ENCODE measurements at places on chromosomes 12 and 14.

- DNase-seq, result no peak
Measured at GRCh38 chr14:101077481-101078074, 174.1 kb upstream of the RTL1 start.

DNA sequence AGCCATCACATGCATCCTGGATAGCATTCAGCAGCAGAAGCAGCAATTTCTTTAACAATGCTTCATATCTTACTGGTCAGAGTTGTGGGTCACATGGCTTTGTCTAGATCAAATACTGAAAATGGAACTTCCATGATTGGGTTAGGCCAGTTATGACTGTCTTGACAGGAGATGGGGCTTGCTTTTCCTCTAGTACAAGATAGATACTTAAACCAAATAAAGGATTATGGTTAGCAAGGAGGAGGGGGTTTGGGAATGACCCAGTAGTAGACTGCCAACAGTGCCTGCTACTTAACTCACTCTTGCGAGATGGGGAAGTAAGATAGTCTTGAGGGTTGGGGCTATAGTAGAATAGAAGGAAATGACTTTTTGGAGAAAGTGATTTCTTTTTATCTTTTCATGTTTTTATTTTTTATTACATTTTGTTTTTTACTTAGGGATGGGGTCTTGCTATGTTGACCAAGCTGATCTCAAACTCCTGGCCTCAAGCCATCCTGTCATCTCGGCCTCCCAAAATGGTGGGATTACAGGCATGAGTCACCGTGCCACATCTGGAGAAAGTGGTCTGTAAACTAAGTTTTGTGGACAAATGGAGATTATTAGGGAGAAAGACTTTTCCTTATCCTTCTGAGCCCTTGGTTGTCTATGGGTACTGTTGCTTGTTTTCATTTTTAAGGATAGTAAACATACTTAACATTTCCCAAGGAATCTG is 37.6 kb downstream of the WNK1 start:
- DNase-seq, result no peak

- no peak for DNase-seq
Measured at GRCh38 chr12:11661491-11662089, 12.1 kb downstream of the ETV6 start.

- no peak for DNase-seq
Measured at GRCh38 chr14:76541594-76542219, 165.8 kb downstream of the ESRRB start.

GRCh38 chr12:12474931-12475795 is 87.5 kb downstream of the DUSP16 start:
- peak; percentile 33 for DNase-seq

DNA sequence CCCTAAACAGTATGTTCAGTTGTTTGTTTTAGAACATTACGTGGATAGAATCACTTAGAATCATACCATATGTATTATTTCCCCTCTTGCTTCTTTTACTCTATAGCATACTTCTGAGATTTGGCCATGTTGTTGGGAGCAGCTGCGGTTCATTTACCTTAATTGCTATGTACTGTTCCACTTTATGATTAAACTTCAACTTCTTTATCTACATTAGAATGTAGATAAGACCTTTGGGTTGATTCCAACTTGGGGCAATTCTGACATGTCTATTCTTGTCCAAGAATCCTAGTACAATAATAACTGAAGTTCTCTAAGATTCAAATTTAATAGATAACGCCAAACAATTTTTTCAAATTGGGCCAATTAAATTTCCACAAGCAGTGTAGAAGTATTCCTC is 80.7 kb downstream of the GRIN2B start:
- DNase-seq, result no peak

DNA sequence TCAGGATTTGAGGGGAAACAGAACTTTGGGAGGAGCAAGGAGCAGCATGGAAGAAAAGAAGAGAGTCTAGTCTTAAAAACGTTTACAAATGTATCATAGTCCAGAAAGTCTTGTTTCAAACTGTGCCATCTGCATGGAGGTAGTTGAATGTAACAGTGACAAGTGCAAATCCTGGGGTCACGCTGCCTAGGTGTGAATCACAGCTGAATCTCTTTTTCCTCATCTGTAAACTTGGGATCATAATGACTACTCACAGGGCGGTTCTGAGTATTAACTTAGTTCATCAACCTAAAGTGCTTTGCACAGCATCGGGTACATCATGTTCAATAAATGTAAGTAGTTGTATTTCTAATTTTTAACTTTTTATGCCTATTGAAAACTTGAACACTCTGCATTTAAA is 208.5 kb downstream of the CHST11 start:
- DNase-seq, result no peak

- DNase-seq, result no peak
Measured at GRCh38 chr14:92850492-92850891, 56.4 kb downstream of the GOLGA5 start.

GRCh38 chr12:63325757-63326156 is 174.8 kb upstream of the AVPR1A start:
- no peak for DNase-seq

DNA sequence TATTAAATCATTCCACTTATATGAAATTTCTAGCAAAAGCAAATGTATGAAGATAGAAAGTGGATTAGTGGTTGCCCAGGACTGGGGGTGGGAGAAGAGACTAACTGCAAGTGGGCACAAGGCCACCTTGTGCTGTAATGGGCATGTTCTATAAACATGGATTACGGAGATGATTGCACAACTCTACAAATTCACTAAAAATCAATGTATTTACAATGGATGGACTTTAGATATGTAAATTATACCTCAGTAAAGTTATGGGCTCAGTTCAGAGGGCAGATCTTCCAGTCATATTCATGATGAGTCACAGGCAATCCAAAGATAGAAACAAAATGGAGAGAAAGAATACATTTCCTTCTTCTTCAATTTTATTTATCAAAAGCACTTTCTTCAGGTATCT is 173.9 kb downstream of the NDUFA12 start:
- DNase-seq, result no peak

GRCh38 chr14:68198713-68199495 is 379.3 kb downstream of the RAD51B start:
- DNase-seq, result no peak

DNA sequence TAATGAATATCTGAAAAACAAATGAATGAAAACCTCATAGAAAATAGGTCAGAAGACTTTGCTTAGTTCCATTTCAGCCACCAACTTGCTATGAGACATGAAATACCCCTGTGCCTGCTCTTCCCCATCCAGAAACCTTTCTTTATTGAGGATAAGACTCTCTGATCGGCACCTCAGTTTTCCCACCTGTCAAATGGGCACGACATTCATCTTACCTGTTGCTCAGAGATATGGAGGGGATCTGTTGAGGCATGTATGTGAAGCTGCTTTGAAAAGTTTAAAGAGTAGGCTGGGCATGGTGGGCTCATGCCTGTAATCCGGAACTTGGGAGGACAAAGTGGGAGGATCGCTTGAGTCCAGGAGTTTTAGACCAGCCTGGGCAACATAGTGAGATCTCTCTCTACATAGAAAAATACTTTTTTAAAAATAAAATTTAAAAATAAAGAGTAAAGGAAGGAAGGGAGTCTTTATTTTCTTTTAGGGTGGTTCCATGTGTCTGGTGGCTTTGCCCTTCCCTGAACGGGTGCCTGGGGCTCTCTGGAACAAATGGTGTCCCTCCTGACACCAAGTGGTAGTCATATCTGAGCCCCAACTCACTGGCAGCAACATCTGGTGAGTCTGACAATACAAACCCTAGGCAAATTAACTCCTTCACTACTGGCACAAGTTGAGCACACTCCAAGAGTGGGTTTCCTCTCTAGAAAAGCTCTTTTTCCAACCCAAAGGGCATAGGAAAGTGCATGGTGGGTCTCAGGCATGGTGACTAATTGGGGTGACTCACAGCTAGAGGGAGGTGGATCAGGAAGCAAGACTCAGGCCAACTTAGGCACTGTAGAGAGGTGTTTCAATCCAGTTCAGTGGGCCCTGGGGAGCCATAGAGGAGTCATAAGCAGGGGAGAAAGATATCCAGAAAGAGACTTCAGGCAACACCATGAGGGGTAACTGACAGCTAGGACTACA is 42.1 kb downstream of the MAP1LC3B2 start:
- DNase-seq, result no peak

DNA sequence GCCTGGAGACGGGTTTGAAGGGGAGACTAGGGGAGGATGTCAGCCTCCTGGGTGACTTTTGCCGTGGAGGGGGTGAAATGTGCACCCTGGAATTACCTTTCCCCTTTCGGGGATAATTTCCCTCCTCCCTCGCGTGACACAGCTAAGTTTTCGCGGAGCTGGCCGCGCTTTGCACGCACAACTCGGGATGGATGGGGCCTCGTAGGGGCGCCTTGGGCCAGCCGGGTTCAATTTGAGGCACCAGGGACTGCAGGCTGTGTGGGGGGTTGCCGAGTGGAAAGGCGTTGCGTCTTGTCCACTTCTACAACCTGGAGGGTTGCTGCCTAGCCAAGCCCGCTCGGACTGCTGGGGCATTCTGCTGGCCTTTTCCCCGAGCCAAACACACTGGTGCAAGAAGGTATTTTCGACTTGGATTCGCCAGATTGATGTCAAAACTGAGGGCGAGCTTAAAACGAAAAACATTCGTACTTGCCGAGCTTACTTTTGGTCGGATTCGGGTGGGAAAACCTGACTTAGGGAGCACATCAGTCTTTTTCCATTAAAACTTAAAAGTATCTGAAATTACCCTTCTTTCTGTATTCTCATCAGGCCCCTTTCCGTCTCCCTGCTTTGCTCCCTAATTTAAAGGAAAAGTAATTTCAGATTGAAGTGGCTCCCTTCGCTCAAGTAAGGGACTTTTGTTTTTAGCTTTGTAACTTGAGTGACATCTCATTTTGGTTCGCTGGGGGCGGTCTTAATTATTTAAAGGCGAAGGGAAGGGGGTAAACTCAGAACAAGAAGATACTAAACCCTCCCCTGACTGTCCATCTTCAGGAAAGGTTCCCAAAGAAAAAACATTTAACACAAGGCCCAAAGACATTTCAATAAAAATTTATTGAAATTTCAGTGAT is 14.3 kb downstream of the TBX3 start:
- no peak for DNase-seq

GRCh38 chr14:71996610-71997009 is 64.4 kb downstream of the RGS6 start:
- no peak for DNase-seq

DNA sequence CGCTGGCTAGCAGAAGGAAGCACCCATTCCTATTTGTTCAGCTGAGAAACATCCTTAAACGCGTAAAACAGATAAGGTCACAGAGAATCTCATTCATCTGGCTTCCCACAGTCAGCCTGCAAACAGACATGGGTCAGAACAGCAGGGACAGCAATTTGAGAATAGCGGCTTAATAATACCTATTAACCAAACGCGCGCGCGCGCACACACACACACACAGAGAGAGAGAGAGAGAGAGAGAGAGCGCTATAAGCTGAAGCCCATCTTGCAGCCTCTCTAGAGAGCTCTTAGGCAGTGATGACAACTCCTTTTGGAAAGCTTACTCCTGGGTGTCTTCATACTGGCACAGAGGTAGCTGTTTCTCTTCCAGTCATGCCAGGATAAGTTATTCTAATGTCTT is 26.4 kb downstream of the TMEM132D start:
- no peak for DNase-seq

DNA sequence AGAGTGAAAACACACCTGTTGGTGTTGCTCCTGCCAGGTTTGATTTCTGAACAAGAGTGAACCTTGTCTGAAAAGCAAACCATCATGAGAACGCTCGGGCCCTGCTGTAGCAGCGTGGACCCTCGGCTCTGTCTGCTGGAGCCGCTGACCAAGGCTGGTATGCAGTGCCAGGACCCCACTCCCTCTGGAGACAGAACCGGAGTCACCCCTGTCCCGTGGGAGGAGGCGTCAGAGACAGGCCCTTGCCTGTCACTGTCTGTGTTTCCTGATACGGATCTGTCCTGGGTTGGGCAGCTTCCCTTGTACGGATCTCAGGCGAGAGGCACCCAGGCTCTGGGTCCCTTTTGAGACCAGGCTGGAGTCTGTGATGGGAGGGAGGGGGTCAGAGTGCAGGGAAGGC is 111.6 kb downstream of the ADGRD1 start:
- no peak for DNase-seq

GRCh38 chr12:117240081-117240755 is 49.9 kb upstream of the FBXO21 start:
- no peak for DNase-seq

- no peak for DNase-seq
Measured at GRCh38 chr12:48105321-48105866, 485 bp downstream of the SENP1 start.

DNA sequence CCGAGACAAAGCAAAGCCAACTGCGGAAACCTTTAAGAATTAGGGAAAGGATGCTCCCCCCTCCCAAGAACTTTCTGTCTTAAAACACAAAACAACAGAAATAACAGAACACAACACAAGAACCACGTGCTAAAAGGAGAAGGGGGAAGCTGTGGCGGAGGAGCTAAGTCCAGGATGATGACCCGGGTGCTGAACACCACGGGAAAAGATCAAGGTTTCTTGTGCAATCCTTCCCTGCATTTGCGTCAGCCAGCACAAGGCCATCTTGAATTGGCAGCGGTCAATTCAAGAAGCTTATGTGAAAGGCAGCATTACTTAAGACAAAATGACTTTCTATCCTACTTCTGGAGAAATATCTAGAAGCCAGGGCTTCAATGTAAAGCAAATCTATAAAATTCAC is 11.0 kb upstream of the CREBL2 start:
- DNase-seq, result no peak

GRCh38 chr14:104186575-104186974 is 48.2 kb downstream of the KIF26A start:
- DNase-seq, result no peak

GRCh38 chr14:79567306-79567705 is 644.0 kb downstream of the DIO2 start:
- DNase-seq, result no peak

GRCh38 chr14:53865711-53866110 is 90.9 kb downstream of the BMP4 start:
- no peak for DNase-seq

DNA sequence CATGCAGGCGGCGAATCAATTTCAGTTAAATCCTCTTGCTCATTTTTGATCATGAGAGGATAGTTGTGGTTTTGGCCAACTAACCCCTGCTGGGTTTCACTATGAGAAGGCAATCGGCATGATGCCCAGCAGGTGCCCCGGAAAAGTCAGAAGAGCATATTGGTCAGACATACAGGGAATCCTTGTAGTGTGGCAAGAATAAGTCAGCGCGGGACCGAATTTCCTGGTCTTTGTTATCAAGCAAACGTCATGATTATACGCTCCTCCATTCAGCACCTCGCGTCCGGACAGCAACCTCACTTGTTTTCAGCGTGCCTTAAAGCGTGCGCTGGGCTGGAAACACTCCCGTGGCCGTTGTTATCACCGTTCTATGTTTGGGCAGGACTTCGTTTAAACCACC is 1.8 kb downstream of the TBC1D30 start:
- no peak for DNase-seq

GRCh38 chr12:101287357-101287756 is 7.5 kb downstream of the UTP20 start:
- no peak for DNase-seq

GRCh38 chr14:99360774-99361595 is 89.0 kb upstream of the BCL11B start:
- DNase-seq, result no peak

GRCh38 chr14:37284760-37285159 is 87.0 kb downstream of the MIPOL1 start:
- no peak for DNase-seq

Data from NK-92 treated with Interleukin-12 subunit alpha and Interleukin-12 subunit beta, amount 100 ng/mL, for 24 hours (cell line).